ENCODE measurements at places on chromosomes 1 and 21.
A peak's percentile ranks its signal among the peaks of the same experiment; 100 is the strongest.

DNA sequence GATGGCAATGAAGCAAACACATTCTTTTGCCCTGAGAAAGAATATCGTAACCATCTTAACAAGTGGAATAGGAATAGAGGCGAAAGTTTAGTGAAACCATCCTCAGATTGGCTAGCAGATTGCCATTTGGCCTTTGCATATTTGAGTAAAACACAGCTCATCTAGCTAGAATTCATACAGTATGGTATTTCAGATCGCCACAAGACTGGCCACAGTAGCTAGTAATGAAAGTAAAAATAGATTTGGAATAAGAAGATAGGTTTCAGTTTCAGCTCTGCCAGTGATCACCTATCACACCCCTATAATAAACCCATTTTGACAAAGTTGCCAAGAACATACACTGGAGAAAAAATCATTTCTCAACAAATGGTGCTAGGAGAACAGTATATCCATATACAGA is 294.9 kb downstream of the LRRIQ3 start:
- no peak for DNase-seq

- no peak for DNase-seq
These were observed 7.7 kb upstream of the CRYBG2 start for GRCh38 chr1:26361605-26362122.

GRCh38 chr21:33551664-33552063 is 8.8 kb downstream of the SON start:
- DNase-seq: no peak

DNA sequence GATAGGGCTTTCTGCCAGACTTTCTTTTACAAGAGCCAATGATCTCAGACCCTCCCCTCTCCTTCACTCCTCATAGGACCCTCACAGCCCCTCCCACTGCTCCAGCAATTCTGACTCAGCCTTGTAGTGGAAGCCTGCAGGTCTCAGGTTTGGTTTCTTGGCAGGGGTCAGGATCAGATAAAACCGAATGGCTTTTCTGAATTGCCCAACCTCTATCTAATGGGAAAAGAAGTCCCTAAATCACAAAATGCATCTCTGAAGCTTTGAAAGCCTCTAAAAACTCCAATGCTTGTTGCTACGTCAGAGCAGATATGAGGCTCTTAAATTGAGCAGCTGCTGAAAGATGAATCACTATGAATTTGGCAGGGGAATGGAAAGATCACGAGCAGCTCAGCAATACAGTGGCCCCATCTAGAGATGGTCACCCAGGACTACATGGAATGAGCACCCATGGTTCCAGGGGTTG is 74.5 kb downstream of the NID1 start:
- no peak for DNase-seq

DNA sequence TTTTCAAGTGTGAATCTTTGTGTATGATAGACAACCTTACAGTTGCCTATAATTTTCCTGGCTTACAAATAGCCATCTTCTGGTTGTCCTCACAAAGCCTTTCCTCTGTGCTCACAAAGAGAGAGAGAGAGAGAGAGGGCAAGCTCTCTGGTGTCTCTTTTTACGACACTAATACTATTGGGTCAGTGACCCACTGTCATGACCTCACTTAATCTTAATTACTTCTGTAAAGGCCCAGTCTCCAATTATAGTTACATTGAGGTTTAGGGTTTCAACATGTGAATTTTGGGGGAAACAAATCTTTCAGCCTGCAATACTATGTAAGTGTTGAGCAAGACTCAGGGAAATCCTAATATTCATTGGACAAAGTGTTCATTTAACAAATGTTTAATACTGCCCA is 167.4 kb upstream of the COL11A1 start:
- no peak for DNase-seq

GRCh38 chr1:44030605-44031251 is 534 bp downstream of the SLC6A9 start:
- DNase-seq: no peak

DNA sequence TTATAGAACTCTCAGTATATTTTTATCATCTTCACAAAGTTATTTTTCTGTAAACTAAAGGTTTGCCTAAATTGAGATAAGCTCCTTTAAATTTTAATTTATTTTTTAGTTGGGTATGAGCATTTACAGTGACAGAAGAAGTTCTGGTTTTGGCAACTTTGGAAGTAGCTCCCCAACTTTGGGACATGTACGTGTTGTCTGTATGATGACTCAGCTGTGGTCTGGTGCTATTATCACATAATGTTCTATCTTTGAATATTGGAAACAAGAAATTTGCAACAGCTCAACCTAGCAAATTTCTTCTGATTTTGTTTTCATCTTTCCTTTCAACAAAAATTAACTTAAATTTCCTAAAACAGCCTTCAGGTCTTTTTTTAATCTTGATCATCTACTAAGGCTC is 46.6 kb upstream of the C1orf105 start:
- no peak for DNase-seq

DNA sequence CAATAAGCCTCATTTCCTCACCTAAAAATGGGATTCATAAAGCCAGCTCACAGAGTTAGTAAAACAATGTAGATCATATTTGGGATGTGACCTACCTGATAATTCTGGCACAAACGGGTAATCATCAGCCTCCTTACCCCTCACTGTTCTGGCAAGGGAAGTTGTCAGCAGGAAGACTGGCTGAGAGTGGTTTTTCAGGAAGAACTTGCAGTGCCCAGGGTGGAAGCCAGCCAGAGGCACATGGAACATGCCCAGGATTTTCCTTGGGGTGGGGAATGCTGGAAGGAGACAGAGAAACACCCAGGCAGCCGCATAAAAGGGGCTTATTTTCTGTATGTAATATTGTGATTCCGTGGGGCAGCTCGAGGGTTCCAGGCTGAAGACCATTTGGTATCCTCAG is 7.7 kb upstream of the SLC5A9 start:
- DNase-seq: no peak

DNA sequence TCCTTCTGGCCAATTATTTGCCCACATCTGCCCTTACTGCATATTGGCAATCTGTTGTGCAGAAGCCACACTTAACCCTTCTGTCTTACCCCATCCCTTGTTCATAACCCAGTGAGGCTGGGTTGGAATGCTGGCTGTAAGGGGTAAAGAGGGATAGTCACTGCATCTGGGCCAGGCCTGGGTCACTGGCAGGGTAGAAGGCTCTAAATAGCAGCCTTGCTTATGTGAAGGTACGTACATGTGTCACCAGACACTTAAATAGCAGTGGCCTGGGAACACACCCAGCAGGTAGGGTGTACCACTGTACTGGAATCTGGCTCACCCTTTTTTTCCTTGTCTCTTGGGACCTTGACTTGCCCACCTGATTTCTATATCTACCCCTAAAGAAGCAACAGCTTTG is 9.9 kb upstream of the TARS2 start:
- no peak for DNase-seq

GRCh38 chr1:57336793-57337192 is 87.1 kb downstream of the DAB1 start:
- no peak for DNase-seq

GRCh38 chr1:53129891-53130597 is 12.4 kb downstream of the SLC1A7 start:
- DNase-seq: no peak

- DNase-seq: no peak
These were observed 778 bp downstream of the EVI5 start for GRCh38 chr1:92784021-92784638.

GRCh38 chr1:165900576-165901380 is 73.4 kb downstream of the UCK2 start:
- DNase-seq: no peak

DNA sequence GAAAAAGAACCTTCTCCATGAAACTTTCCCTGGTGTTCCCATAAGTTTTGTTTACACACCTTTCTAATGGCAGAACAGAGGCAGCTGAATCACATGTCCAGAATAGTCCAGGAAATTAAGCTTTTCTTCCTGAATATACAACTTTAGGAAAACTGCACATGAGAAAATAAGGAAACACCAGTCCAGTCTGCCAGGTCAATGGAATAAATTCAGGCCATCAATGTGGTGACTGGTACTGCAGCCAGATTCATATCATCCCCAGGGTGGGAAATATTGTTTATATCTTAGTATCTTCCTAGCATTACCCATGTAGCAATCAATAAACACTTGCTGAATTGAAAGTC is 6.7 kb upstream of the FBXO28 start:
- no peak for DNase-seq

DNA sequence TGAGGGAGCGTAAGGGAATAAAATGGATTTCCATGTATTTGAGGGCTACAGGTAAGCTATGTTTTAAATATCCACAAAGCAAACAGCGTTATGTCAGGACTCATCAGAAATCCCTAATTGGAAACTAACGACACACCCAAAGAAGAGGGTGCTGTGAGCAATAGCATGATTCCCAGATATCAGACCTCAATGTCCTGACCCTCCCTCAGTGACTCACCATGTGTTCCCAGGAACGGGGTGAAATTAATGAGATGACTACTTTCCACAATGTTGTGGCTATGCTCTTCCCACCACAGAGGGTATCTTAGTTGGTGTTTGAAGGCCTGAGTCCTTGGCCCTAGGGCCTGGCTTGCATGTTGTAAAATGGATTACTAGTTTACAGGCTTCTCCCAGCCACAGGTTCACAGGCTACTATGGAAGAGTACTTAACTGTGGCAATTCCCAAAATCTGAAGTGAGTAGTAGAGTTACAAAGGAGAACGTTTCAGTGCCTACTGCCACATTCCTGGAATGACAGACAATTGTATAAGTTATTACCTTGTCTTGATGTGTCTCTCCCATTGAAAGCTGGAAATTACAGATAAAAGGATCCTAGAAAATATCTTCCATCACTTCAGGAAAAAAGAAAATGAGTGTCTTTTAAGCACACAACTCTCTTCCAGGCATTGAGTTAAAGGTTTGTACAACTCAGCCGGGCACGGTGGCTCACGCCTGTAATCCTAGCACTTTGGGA is 1.7 kb upstream of the KRTAP11-1 start:
- no peak for DNase-seq

- no peak for DNase-seq
These were observed 11.8 kb downstream of the TP73 start for GRCh38 chr1:3663999-3664699.

DNA sequence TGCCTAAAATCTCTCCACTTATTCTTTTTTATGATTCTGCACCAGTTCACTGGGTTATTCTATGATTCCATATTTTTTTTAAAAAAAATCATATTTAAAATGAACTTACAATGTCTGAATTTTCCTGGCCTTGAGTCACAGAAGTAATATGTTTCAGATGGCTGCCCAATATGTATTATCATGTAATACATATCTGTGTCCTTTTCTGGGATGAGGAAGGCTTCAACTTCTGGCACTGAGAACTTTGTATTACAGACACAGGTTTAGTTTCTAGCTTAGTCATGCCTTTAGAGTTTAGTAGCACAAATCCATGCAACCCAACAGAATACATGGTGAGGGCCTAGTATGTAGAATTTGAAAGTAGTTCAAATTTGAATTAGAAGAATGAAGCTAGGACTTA is 7.8 kb upstream of the HSD17B7 start:
- DNase-seq: no peak

DNA sequence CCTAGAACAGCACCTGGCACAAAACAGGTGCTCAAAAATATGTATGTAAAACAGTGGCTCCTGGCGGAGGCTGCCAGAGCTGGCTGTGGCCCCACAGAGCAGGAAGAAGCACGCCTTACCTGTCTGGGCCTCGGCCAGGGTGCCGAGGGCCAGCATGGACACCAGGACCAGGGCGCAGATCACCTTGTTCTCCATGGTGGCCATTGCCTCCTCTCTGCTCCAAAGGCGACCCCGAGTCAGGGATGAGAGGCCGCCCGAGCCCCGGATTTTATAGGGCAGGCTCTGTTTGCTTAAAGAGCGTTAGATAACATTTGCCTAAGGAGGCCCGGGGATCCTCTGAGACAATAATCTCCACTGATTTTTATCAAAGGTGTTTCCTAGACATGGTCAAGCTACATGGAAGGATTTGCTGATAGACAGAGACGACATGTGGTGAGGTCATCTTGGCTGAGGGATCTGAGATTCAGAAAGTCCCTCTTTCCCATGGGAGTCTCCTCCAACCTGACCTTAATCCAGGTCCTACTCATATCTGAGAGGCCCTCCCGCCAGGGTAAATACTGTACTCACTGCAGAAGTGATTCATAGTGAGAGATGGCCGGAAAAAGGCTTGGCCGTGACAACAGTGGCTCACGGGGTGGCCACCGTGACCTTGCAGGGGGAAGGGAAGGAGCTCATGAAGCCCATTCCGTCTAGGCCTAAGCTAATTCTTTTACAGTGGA is at the start of gene TFF1:
TFF1 (minus strand) TSS at position 244 of the 719 bp plus-strand sequence; CDS start at position 204, 40 bp downstream.
- DNase-seq: no peak

DNA sequence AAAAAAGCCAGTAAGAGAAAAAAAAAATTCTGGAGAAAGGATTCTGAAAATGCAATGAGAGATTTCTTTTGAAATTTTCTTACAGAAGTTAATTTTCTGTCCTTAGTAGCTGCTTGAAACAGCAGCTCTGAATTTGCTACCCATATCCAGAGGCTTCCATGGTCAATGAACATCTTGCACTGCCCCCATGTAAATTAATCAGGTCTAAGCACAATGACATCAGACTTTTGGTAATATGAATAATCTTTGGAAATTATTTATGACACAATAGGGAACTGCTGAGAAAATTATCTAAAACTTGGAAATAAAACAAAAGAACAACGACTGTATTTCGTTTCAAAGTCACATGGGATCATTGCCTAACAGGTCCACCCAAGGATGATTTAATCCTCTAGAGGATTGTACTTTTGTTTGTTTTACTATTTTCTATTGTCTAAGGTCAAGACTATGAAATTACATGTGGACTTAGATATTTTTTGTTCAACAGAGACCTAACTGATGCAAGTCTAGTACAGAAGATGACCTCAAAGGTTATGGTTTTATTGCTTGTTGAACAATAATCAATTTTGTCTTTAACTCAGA is 312.1 kb downstream of the BACH1 start:
- no peak for DNase-seq

DNA sequence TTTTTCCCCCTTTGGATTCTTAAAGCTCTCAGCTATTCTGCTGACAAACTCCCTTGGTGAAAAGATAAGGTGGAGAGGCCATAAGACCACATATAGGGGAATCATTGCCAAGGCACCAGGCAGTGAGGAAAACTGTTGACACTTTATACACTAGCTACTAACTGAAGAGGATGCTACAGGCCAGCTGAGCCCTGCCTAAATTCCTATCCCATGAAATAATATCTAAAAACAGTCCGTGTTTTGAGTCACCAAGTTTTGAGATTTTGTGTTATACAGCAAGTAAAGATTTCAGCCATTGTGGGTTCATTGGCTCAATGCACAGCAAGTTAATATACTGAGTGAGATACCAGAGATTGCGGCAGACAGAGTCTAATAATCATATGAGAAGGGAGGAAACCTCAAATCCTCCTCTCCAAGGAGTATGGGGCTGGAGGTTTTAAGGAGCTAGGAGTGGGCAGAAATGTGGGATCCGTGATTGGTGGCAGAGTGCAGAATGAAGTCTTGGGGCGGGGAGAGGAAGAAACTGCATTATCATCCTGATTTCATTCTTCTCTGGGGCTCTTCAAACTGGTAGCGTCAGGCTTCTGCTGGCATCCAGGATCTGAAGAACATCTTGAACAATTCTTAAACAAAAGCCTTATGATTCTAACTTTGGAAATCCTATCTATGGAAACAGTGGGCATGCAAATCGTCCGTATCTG is 9.2 kb downstream of the CLDN8 start:
- peak; percentile 15 for DNase-seq

Data from keratinocyte (primary cell).